BJ (cell line): ENCODE measurements at places on chromosomes 12 and 14.

- DNase-seq = no peak
Measured at GRCh38 chr12:17949558-17950141, 140.3 kb downstream of the RERGL start.

GRCh38 chr12:1666685-1667162, 24.1 kb upstream of the ADIPOR2 start:
- DNase-seq = no peak

GRCh38 chr12:11855983-11856374, 206.5 kb downstream of the ETV6 start:
- DNase-seq = no peak

DNA sequence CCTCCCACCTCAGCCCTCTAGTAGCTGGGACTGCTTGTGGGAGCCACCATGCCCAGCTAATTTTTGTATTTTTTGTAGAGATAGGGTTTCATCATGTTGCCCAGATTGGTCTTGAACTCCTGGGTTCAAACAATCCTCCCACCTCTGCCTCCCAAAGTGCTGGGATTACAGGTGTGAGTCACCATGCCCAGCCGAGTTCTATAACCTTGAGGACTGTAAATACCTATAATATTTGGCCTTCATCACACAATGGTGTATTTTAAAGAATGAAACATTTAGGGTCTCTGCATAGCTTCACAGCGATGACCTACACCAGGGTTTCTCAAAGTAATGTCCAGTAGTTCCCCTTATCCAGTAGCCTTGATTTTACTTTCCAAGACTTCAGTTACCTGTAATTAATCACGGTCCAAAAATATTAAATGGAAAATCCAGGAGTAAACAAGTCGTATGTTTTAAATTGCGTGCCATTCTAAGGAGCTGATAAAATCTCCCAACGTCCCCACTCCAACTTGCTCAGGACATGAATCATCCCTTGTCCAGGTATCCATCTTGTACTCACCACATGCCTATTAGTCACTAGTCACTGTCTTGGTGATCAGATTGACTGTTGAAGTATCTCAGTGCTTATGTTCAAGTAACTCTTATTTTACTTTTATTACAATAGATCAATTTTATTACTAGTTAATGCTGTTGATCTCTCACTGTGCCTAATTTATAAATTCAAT, 368.2 kb downstream of the BTG1 start:
- DNase-seq = no peak

DNA sequence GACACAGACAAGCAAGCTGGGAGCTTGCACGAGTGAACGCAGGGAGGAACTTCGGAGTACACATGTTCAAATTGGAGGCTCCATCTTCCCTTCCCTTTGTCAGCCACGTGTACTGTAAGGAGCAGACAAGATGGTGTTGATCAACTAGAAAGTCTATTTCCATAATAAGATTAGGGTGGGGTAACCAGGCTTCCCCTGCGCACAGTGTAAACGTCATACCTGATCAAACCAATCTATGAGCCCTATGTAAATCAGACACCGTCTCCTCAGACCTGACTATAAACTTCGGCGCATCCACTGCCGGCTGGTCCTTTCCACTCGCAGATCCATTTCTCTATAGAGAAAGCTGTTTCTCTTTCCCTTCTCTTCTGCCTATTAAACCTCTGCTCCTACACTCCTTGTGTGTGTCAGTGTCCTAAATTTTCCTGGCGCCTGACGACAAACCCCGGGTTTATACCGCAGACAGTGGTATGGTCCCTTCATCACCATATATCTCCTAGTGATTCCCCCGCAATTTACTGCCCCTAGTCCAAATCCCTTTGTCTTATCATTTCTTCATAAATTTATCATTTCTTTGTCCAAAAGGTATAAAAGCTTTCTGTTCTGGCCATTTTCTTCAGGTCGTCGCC, 7.5 kb upstream of the ETFBKMT start:
- no peak for DNase-seq

GRCh38 chr12:103493199-103493598, 2.6 kb downstream of the C12orf42 start:
- no peak for DNase-seq
